Myocyte (in vitro differentiated cells): ENCODE measurements at places on chromosomes 1 and 21. TPM values are rescaled to one million over a fixed set of nuclear protein-coding genes. Genes with fewer than 3 reads are reported as not detected.

The CFHR5 gene
- total RNA-seq: not detected in 2 replicates

The SPRR2D gene
- total RNA-seq: not detected in 2 replicates

- no peak for DNase-seq
These were observed 212.3 kb downstream of the NCAM2 start for GRCh38 chr21:21210552-21210951.

GRCh38 chr1:198842686-198843085, 203.8 kb downstream of the PTPRC start:
- no peak for DNase-seq

The PTPN7 gene
- not detected in 2 replicates for total RNA-seq

DNA sequence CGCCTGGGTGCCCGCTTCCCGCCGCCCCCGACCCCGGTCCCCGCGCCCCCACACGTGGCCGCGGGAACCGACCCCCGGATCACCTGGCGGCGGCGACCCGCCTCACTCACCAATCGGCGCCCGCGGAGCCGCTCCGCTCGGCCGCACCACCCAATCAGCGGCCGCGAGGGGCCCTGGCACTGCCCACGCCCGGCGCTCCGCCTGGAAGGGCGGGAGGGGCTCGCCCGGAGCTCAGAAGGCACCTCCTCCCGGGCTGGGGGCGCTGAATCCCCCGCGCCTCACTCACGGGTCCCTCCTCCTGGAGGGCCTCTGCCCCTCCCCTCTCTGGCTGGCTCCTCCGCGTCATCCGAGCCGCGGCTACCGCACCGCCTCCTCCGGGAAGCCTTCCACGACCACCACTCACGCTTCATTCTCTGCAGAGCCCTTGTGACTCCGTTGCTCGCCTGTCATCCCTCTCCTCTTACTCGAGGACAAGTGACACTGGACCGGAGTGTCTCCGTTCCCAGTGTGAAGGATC, 374 bp downstream of the SH2D5 start:
- DNase-seq: peak; percentile 61

The USH2A gene
- 0.08 and 0.21 TPM in 2 replicates for total RNA-seq

DNA sequence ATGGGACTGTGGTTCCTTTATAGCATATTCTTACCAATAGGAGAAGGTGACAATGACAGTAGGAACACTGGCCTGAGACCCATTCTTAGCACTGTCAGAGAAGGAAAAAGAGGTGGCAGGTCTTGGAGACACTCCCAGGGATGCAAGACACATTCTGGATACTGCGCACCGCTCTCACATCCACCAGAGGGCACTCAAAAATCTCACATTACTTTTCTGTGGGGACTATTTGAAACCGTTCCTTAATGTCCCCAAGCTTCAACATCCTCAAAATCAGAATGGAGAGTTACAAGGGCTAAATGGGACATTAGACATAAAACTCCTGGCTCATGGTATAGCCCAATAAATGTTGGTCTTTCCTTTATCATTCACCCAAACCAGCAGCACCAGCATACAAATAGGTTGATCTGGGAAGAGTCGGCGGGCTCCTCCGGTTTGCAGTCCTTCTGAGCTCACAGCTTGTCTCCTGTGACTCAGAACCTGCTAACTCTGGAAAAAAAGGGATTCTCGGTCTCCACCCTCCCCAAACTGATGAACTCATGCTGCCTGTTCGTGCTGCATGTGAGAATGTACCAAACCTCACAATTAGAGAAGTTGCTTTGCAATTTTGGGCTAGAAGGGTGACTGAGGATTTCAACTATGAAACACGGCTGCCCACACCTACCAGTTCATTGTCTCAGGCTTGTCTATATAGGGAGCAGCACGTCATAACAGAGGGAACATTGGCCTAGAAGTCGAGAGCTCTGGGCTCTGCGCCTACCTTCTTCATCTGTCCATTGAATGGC, 40.2 kb downstream of the IL12RB2 start:
- peak; percentile 69 for DNase-seq

- no peak for DNase-seq
These were observed 78.8 kb downstream of the TRABD2B start for GRCh38 chr1:47918257-47918867.

The RNF220 gene
- 129 and 153 TPM in 2 replicates for total RNA-seq

The CFHR1 gene
- 0.21 and 0.73 TPM in 2 replicates for total RNA-seq

DNA sequence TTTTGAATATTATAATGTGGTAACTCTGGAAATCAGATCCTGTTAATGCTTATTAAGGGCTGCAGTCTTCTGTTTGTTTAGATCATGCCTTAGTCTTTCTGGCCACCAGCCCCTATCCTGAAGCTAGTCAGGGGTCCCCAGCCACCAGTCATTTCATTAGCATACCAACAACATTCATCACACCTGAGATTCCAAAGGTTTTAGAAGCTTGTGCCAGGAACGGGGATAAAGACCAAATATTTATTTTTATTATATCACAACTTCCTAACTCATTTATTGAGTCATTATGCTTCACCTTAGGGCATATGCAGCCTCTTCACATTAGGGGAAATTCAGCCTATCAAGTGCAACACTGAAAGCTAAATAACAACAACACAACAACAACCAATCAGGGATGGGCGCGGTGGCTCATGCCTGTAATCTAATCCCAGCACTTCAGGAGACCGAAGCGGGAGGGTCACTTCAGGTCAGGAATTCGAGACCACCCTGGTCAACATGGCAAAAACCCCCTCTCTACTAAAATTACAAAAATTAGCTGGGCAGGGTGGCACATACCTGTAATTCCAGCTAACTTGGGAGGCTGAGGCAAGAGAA, 2.9 kb upstream of the PSEN2 start:
- DNase-seq: no peak

DNA sequence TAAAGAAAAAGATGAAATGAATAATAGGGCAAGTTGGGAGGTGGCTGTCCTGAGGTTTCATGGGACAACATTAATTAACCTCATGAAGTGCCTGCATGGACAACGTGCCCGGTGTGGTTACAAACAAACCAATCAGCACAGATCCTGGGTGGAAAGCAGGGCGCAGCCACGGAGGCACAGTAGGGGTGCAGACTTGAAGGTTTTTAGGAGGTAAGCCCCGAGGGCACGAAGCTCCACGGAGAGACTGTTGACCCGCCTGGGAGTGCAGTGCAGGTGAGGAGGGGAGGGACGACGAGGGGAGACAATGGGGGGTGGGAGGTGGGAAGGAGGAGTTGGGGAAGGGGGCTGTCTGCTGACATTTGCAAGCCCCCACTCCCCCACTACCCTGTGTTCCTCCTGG, 2.3 kb upstream of the RIPK4 start:
- no peak for DNase-seq

GRCh38 chr1:236854605-236854983, 59.5 kb downstream of the MTR start:
- no peak for DNase-seq

GRCh38 chr1:222928212-222928611, 113.4 kb downstream of the DISP1 start:
- no peak for DNase-seq

- peak; percentile 56 for DNase-seq
These were observed 11.9 kb downstream of the URB1 start for GRCh38 chr21:32380940-32381339.

- DNase-seq: no peak
These were observed 24.4 kb downstream of the GDAP2 start for GRCh38 chr1:117905019-117905418.

DNA sequence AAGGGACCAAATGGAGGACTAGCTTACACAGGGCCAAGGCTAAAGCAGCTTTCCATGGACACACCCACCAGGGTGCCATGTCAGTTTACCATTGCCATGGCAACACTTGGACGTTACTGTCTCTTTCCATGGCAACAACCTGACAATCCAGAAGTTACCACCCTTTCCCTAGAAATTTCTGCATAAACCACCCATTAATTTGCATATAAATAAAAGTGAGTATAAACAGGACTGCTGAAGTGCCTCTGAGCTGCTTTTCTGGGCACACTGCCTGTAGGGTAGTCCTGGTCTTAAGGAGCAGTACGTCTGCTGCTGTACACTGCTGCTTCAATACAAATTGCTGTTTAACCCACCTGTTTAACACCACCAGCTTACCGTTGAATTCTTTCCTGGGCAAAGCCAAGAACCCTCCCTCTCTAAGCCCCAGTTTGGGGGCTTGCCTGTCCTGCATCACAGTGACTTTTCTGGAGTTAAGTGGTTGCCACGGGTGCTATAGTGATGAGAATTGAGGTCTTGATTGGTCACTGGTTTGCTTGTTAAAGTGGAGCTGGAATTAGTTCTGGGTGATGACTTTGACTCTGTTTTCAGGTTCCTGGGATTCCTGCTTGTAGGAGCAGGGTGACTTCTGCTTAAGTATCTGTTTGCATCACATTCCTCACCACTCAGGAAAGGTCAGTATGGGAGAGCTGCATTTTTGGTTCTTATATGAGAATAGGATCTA, 83.2 kb downstream of the CLDN17 start:
- no peak for DNase-seq

GRCh38 chr1:222653178-222653827, 35.4 kb downstream of the MIA3 start:
- DNase-seq: no peak

The GSTM5 gene
- total RNA-seq: not detected in 2 replicates

DNA sequence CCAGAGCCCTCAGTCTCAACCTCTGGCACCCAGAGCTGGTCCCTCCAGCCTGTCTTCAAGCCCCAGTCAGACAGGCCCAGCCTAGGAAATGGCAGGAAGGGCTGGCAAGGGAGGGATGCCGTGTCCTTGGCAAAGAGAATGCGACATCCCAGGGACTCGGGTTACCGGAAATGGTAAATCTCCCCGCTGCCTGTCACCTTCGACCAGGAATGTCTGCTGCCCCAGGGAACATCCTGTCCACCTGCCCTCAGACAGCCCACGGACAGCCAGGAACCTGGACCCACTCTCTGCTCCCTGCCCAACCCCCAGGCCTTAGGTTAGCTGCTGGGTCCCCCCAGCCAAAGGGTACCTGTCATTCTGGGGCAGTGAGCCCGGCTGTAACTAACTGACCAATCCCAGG, 23.9 kb downstream of the HSPG2 start:
- DNase-seq: no peak

- no peak for DNase-seq
These were observed 4.6 kb downstream of the DR1 start for GRCh38 chr1:93350322-93350721.

GRCh38 chr1:114367810-114368209, 143.2 kb downstream of the TRIM33 start:
- DNase-seq: no peak

The RPTN gene
- 1.0 and 1.9 TPM in 2 replicates for total RNA-seq

- no peak for DNase-seq
These were observed 23.9 kb downstream of the CCN1 start for GRCh38 chr1:85604298-85604997.

GRCh38 chr1:247113094-247113497, 8.9 kb upstream of the ZNF669 start:
- peak; percentile 58 for DNase-seq

The IQGAP3 gene
- total RNA-seq: 0.24 and 0.52 TPM in 2 replicates

DNA sequence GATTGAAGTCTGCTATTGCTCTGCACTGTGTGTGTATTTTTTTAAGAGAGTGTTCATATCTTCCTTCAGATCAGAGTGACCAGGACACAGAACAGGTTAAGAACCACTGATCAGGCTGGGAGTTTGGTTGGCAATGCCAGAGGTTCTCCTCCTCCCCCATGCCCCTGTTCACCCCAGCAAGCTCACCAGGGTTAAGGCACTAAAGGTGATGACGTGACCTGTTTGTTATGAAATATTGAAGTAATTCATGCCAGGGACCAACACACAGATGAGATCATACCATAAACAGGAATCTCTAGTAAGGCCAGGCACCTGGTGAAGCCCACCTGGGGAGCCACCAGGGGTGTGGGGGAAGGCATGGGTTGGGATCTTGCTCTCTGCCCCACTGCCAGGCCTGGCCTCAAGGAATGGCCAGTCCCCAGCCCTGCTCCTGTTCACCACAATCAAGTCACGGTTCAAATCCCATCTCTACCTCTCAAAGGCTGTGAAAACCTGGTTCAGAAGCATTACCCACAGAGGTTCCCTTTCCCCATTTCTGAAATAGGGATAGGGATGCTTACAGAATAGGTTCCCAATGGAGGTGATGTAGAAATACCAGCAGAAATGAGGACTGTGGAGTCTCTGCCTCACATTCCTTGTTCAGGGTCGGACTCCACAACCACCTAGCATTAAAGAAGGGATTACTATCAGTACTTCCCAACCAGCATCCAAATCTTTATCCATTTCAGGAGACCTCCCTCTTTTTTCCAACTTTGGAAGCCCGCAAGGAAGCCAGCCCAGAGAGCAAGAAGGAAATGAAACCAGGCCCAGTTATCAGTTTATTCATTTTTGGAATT, 2.4 kb downstream of the ID3 start:
- DNase-seq: no peak

The B3GALT5 gene
- total RNA-seq: 0.73 and 1.0 TPM in 2 replicates

The RHEX gene
- total RNA-seq: not detected in 2 replicates

- DNase-seq: peak; percentile 13
These were observed 3.0 kb downstream of the GPN2 start for GRCh38 chr1:26887125-26887524.

The IVL gene
- total RNA-seq: not detected in 2 replicates

The PRAMEF11 gene
- not detected in 2 replicates for total RNA-seq

The WDR47 gene
- total RNA-seq: 20.0 and 20.2 TPM in 2 replicates
